ENCODE measurements at places on chromosomes 1 and 21.

- no peak for DNase-seq
Observed at GRCh38 chr1:44405031-44405797, at the start of gene RNF220. Gene RNF220 (plus strand): TSS chr1:44405255.

- no peak for DNase-seq
Observed at GRCh38 chr1:32886004-32886827, at the start of gene HPCA. Gene HPCA (plus strand): TSS chr1:32886491. CDS start chr1:32888899, 2,408 bp downstream.

GRCh38 chr1:150695561-150695960 lies 1.4 kb downstream of the GOLPH3L start:
- no peak for DNase-seq

DNA sequence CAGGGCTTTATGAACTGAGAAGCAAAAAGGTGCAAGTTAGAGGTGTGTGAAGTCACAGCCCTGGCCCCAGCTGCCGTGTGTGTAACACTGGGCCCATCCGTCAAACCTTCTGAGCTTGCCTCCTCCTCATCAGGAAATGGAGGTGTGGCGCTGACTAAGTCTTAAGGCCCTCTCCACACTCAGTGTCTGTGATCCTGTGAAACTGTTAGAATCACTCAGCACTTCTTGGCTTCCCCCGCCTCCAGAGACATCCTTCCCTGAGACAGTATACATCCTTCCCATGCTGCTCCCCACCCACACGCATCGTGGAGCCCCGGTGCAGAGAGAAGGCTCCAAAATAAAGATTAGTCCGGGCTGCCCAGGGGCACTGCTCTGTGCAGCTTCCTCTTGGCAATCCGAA lies 33.3 kb downstream of the LRP8 start:
- DNase-seq: no peak

DNA sequence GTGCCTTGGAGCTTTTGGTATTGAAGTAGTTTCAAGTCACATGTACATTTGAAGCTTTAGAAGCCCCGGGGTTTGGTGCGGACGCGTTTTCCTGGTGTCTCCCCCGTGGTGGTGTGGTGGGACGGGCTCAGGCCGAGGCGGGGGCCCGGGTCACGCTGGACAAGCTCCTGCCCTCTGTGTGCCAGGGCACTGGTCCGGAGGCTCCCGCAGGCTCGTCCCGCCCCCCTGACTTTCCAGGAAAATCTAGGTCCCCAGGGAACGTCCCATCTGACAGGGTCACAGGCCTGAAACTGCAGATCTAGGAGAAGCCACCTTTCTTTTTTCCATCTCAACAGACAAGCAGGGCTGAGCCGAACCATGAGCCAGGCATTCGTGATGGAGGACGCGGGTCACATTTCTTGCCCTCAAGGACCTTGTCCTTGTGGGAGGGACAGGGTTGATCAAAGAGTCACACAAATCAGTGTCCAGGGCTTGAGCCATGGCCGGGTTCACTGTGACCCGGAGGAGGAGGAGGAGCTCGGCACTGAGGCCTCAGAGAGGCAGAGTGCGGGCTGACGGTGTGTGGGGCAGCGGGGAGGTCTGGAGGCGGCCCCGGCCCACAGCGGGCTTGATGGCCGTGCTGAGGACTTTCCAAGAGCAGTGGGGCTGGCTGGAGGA lies 1.6 kb downstream of the DMRTB1 start:
- no peak for DNase-seq

DNA sequence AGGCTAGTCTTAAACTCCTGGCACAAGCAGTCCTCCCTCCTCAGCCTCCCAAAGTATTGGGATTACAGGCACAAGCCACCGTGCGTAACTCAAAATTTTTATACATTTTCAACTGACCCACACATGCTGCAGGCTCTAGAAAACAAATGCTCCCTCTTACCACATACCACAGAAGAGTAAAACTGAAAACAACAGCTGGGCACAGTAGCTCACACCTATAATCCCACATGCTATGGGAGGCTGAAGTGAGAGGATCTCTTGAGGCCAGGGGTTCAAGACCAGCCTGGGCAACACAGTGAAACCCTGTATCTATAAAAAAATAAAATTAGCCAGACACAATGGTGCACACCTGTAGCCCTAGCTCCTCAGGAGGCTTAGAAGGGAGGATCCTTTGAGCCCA lies 56.7 kb downstream of the AKT3 start:
- DNase-seq: no peak

- peak; percentile 28 for DNase-seq
Observed at GRCh38 chr1:32247983-32248889, 1.2 kb downstream of the FAM167B start.

DNA sequence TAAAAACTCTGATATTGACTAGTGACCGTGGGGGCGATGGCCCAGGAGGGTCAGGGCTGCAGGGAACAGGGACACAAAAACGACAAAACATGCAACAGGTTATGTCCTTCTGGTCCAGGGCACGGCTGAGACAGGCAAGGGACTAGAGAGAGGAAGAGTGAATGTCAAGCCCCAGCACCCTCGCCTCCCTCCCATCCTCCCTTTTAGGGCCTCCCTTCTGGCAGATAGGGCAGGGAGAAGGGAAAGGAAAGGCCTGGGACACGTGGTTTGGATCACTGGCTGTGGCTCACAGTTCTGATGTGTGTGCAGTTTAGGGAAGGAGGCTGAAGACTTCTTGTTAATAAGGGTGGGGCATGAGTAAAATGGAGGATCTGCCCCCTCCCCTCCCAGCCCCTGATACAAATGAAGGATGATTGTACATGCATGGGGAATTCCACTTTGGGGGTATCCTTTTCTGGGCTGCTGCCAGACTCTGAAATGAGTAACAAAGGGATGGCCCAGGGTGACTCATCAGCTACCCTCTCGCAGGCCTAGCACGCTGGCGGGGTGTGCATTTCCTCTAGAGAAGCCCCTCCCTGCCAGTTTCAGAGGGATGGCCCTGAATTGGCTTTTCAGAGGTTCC lies 14.2 kb downstream of the CAPN2 start:
- DNase-seq: peak; percentile 53

DNA sequence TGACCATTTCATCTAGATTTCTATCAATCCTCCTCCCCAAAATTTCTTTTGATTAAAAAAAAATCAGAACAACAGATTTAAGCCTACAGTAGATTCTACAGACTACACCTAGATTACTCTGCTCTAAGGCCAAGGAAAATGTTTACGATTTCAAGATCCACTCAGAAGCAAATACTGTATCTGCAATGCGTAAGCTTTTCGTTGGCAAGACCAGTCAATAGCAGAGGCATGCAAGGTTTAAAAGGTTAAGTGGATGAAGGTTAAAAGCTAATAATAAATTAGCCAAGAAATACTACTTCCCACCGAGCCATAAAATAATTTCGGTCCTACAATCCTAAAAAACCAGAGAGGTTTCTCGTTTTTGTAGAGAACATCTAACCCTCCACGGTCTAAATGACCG lies 1.3 kb downstream of the CLSTN1 start:
- no peak for DNase-seq

DNA sequence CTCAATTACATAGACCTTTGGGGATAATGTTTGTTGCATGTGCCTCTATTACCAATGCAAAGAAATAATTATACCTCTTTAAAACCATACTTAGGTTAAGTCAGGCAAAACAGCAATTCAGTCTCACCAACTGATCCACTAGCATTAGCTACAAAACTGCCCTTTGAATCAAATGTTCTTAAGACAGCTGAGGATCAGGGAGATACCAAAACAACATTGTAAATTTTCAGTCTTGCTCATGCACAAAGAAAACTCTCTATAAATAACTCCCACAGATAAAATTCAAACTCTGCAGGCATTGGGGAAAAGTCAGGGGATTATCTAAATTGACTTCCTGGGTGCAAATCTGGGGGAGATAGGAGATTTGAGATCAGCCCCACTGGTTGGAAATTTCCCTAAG lies 100.9 kb upstream of the DPT start:
- no peak for DNase-seq

GRCh38 chr1:225842788-225843425 lies 33.0 kb downstream of the EPHX1 start:
- no peak for DNase-seq

GRCh38 chr1:54987919-54988705 lies 7.7 kb downstream of the TMEM61 start:
- DNase-seq: no peak

DNA sequence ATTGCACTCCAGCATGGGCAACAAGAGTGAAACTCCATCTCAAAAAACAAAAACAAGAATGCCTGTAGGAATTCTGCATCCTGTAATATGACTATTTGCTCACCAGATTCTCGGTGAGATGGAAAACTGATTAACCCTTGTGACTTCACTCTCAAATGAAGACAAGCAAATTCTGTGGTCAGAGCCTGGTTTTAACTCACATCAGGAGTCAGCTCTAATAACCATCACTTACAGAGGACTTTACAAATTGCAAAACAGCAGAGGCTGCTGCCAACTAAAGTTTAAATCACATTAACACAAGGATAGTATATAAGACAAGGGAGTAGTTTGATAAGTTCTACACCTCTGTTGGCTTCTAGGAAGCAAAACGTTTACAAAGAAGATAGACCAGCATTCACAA lies 35.7 kb upstream of the FAM163A start:
- DNase-seq: no peak

DNA sequence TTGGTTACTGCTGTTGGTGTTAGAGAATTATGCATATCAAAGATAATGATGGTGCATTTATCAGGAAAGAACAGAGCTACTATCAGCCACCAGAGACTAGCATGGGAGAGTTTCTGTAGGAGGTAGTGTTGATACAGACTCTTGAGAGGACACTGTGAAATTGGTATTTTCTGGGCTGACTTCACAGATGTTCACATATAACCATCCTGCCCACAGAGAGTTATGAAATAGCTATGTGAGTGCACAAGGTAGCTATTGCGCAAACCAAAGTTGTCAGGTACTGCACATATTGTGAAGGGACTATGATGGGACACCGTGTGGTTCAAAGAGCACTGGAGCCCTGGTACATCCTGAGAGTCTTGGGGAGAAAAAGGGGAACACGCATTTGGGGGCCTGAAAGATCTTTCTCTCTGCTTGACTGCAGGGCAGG lies 1.4 kb upstream of the TLCD4 start:
- DNase-seq: no peak

DNA sequence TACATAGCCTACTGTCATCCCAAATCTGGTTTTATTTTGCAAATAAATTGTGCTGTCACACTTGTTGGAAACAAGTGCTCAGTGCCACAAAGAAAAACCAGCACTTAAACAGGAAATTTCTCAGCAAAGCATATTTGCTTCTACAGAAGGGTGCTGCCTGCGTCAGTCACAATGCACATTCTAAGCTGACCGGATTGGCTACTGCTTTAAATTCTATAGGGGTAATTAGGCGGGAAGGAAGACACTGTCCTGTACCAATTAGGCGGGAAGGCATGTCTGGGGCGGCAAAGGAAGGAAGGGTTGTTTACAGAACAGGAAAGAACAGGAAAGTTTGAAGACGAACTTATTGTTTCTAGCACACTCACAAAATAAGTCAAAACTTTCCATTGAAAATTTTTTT lies 2.8 kb downstream of the IFI16 start:
- no peak for DNase-seq

DNA sequence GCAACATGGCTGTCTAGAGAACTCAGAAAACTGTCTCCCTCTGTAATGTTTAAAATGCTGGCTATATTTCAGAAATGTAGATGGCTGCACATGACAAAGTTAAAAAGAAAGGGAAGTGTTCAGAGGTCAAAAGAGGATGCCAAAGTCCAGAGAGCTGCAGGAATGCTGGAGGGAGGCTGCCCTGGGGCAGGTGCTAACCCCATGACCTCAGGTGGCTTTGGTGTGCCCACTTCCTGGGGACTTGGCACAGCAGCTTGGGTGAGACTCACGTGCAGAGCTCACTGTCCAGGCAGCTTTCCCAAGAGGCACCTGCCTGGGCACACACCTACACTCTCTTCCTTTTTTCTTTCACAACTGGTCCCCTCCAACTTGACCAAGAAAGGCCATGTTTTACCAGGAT lies 256.4 kb downstream of the KCNJ6 start:
- no peak for DNase-seq

DNA sequence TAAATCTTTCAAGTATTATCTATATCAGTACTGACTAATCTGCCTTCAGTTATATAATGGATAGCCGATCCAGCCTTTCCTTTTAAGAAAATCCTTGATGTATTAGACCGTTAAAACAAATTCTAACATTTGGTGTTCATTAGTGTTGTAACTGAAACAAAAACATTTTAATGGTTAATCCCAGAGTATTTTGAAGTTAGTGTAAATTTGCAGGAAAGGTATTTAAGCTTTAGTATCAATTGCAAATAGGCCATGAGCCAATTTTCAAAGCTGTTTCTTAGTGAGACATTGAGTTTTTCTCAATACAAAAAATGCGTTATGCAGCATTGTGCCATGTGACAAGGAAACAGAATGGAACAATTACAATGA lies 29.6 kb downstream of the DISP1 start:
- no peak for DNase-seq

All from esophagus squamous epithelium (tissue), 5 donors.